ENCODE measurements at places on chromosomes 2 and 18.
A peak's percentile ranks its signal among the peaks of the same experiment; 100 is the strongest.

GRCh38 chr2:156110890-156111289 lies 221.6 kb downstream of the NR4A2 start:
- no peak for DNase-seq

DNA sequence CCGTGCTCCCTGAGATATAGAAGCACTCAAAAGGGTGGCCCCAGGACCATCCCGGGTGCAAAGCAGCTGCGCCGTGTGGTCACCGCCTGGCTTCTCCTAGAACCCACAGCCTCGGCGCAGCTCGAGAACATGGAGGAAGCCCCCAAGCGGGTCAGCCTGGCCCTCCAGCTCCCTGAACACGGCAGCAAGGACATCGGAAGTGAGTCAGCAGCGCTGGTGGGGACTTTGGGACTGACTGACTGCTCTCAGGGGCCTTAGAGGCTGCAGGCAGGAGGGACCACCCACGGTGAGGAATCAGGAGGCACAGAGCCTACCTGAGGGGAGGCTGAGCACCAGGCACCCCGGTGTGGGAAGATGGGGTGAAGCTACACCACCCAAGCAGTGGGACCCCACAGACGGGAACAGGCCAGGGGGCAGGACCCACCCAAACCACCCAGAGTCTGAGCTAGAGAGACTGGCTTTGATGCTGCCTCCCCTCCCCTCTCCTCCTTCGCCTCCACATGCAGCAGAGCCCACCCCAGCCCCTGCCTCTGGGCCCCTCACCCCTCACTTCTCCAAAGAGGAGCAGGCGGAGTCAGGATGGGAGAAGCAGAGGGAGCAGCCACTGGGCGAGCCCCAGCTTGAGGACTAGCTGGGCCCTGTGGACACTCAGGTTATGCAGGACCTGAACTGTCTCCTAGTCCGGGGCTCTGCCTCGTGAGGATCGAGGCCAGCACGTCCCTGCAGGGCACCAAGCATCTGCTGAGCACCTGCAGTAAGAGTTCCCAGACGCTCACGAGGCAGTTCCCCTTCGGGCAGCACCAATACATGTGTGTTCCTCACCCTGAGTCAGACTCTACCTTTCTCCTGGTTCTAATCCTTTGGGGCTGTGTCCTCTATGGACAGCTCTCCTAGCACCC lies 28.7 kb downstream of the MTERF4 start:
- DNase-seq, result no peak

- no peak for DNase-seq
Measured at GRCh38 chr2:69241664-69242514, 145.1 kb downstream of the GFPT1 start.

DNA sequence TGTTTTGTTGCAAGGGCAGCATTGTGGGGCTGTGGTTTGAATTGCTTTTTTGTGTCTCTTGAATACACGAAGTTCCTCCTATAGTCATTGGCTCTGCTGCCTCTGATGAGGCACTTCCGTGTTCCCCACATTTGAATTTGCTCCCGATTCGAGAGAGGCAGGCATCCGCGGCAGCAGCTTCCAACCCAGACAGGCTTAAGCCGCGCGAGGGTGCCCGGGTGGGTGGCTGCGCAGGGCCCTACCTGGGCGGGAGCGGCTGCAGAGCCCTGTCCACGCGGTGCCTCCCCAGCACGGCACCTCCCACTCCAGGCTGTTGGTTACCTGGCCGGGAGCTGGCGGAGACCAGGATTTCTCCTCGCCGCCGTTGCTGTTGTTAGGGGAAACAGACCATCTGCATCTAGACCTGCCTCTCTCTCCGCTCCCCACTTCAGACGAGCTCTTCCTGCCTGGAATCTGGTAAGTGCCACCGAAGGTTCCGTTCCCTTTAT lies 151.3 kb downstream of the NEDD4L start:
- DNase-seq, result peak; percentile 92

DNA sequence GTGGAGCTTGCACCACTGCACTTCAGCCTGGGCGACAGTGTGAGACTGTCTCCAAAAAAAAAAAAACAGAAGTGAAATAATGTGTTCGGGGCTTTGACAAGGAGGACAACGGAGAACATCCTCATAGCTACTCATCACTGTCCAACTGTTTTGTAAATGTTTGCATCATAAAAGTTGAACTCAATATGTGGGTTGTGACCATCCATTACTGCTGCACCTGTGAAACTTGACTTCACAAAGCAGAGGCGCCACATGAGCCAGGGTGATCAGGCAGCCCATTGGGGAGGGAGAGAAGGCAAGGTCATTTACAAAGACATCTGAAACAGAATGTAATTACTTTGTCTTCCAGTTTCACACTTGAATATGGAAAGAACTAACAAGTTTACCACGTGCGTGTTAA lies 61.6 kb downstream of the LAMA1 start:
- DNase-seq, result no peak

GRCh38 chr18:53765211-53765610 lies 459.3 kb downstream of the MBD2 start:
- no peak for DNase-seq

- no peak for DNase-seq
Measured at GRCh38 chr2:67448648-67449047, 51.5 kb downstream of the ETAA1 start.

DNA sequence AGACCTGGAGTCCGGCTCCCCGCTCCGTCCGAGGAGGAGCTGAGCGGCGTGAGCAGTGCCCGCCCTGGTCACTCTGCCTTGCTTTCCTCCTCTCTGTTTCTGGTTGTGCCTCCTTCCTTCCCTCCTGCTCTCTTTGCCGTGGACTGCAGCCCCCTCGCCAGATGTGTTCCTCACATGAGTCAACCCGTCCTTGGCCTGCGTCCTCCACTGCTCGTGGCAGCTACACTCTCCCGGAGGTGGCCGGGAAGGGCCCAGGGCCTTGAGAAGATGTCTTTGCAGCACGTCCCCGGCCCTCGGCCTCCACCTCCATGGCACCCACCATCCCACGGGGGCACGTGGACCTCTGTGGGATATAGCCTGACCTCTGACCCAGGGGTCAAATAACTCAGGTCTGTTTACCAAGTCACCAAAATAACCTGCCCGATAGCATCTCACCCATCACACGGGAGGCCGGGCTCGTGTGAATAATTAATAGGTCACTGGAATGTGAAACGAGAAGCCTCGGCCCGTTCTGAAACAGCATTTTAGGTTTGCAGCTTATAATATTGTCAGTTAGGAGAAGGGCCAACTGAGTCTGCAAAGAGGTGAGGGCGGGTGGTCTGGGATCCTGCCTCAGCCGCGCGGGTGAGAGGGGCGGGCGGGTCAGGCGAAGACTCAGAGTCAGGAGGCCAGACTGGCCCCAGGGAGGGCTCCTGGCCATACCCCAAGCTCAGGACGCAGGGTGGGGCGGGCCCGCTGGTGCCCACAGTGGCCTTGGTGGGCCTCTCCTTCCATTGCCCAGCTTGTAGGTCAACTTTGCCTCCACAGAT lies 42.6 kb downstream of the NFATC1 start:
- DNase-seq, result no peak

DNA sequence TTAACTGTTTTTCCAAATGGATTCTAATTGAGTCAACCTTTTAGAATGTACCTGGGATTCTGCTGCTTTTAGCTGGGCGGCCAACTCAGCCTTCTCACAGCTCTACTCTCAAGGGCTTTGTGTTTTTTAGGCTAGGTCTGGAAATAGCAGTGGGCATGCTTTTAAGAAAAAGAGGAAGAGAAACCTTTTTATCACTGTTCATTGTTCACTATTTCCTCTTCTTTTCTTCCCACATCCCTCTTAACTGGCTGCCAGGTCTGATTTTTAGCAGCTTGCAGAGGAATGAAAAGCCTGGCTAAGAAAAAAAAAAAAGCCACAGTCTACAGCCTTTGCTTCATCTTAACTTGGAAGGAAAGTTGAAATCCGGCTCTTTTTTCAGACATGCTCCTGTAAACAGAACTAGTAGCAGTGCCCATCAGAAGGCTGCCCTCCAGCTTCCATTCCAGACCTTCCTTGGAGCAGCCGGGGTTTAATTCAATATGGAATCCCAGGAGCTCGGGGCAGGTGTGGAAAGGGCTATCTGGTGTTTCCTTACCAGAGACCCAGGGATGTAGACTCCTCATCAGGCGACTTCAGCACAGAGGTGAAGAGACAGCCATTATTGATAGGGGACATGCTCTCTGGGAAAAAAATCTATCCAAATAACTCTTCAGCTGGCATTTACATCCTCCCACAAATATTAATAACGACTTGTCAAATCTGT lies 230.7 kb downstream of the MYO3B start:
- DNase-seq, result no peak

DNA sequence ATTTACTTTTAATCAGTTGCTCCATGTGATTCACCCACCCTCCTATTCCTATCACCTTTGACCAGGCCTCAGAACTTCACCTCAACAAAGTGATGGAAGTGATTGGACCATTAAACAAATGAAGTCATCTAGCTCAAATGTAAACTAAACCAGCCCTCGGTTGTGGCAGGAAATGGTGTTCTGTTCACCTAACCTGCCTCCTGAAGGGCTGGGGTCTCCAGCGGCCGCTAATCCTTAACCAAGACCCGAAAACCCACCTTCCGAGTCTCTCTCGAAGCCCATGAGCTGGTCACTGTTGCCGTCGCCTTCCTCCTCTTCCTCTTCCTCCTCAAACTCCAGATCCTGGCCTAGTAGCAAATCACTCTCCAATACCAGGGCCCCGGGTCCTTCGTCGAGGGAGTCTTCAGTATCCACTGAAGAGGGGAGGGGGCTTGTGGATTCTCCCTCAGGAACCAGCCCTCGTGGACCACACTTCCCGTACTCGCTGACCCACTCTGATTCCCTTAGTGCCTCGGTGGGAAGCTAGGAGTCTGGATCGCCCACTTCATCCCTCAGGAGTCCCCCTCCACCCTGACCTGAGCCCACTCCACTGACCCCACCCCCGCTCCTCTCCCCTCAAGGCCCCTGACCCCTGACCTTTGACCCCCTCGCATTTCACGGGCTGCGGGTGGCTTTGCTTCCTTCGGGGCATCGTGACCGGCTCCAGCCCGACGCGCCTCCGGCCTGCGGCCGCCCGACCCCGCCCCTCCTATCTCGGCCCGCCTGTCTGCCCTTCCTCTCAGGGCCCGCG lies 503 bp downstream of the ZNF513 start:
- no peak for DNase-seq

DNA sequence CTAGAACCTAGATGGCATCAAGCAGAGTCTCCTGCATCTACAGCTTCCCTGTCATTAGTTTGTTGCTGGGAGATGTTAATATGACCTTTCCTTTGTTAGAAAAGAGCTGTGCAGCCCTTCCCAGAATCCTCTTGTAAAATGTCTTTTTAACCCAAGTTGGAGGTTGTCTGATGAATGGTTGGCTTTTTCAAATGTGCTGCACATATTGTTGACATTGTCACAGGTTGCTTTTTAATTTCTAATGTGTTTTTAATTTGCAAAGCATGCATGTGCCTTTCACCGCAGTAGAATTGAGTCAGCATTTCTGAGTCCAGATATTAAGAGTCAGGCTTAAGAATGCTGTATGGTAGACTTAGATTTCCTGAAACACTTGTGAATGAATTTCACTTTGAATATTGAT lies 120.8 kb downstream of the GREB1L start:
- DNase-seq, result no peak

- no peak for DNase-seq
Measured at GRCh38 chr2:64342195-64343099, 111.5 kb upstream of the LGALSL start.

GRCh38 chr2:46601328-46601963 lies 122.1 kb downstream of the TMEM247 start:
- DNase-seq, result no peak

DNA sequence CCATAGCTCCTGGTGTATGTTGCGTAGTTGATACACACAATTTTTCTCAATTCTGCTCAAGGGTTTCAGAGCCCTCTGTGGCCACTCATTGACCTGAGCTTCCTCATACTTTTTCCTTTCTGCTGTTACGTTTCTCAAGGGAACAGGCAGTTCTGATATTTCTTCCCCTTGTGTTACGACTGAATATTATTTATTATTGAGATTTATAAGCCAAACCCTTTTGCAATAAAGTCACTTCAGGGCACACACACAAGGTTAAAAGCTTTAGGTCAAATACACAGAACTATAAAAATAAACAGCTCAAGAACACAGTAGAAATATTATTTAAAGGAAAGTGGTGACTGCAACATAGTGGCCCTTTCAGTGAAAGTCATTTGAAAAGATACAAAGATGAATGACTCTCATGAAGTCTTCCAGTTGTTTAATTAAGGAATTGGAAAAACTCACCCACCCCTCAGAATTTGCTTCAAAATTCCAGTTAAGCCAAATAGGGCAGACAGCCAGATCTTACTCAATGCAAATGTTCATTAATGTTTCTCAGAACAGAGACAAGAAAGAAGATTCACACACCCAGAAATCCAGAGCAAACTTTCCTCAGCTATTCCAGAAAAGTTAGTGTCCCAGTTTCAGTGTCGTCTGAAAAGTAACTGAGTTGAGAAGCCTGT lies 179.7 kb downstream of the TRIB2 start:
- no peak for DNase-seq

GRCh38 chr2:73982140-73982617 lies 2.5 kb upstream of the TET3 start:
- no peak for DNase-seq

DNA sequence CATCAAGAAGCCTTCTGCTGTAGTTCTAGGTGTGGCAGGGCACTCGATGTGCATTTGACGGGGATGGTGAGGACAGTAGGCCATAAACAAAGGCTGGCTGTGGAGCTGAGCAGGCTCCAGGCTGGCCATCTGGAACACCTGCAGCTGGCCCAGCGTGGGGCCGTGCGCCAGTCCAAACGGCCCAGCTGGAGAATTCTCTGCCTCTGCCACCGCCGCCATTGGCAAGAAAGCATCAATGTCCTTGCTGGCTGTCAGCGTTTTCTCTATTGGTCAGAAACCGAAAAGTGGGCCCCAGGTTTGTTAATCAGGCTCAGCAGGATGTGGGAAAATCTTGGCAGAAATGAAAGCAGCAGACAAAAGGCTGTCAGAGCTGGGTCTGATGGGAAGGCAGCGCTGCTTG lies 24.0 kb upstream of the CTIF start:
- no peak for DNase-seq

DNA sequence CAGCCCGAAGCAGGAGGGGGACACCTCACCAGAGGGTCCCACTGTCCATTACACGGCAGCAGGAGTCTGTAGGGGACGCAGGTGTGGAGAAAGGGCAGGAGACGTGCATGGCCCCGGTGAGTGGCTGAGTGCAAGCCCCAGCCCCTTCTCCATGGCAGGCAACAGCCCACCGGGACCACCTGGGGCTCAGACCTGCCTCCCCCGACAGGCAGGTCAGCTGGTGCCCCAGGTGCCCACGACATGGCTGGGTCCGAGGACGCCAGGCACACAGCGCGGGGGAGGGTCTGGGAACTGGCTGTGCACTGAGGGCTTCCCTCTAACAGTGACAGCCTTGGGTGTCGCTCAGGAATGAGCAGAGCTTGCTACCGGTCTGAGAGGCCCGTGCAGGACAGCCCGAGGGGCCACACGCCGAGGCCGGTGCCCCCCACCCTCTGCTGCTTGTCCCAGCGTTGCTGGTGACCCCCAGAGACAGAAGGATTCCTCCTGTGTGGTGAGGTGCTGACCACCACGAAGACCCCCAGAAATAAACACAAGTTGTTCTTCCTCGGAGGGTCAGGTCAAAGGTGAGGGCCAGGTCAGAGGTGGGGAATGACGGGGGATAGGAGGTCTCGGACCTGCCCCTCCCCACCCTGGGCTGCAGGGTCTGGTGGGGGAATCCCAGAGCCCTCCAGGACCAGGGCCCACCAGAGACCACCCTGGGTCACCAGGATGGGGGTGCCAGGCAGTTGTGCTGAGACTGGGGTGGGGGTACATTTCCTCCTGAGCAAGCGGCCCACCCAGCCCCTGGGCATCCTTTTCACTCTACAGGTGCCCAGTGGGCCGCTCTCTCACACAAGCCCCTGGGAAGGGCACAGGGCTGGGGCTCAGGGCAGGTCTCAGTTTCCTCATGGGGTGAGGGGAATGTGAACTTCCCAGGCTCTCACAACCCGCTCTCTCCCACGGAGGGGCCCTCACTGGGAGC lies 50.6 kb downstream of the SLC66A2 start:
- no peak for DNase-seq

Measured in NCI-H510A treated with DMSO at 0.1 percent for 48 hours (cell line).